ENCODE measurements at places on chromosomes 13 and 19. TPM values are rescaled to one million over a fixed set of nuclear protein-coding genes. Genes with fewer than 3 reads are reported as not detected.

DNA sequence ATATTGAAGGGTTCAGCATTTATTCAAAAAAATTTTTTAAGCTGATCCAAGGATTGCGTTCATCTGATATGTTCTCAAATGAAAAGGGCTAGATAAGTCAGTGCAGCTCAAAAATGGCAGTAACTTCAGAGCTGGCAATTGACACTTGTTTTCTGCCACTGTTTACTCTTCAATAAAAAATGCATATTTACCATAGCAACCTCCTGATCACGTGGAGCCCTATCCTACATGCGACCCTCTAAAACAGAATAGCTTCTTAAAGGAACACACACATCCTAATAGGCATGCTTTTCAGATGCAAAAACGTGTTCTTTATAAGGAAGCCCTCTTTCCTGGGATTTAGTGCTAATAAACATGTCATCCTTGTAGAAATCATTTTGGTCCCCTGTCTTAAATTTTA lies 150.2 kb downstream of the ZNF536 start:
- DNase-seq = no peak

DNA sequence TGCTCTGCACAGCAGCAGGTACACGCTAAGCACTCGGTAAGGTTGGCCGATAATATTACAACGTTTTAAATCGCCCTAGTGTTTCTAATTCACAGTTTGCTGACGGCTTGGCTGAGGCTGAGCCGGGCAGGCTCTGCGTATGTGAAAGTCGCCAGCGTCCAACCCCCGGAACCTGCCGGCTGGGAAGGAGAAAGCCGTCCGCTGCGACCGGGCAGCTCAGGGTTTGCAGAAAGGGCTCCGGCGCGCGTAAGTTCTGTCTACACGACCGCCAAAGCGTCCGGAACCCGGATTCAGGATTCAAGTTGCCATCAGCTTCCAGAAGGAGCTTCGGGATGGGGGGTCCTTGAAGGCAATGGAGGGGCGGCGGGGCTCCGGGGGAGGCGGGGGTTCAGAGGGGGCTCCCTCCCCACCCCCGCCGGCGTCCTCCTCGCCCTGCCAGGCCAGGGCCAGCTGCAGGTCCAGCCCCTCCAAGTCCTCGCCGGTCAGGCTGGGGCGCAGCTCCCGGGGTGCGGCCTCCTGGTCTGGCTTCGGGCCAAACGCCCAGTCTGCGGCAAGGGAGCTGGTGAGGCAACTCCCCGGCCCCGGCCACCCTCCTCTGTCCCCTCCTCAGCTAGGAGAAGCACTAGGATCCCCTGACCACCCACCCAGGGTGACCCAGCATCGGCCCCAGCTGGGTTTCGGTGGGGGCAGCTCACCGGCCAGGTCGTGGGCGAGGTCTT lies 575 bp downstream of the SMIM44 start:
- DNase-seq = no peak

DNA sequence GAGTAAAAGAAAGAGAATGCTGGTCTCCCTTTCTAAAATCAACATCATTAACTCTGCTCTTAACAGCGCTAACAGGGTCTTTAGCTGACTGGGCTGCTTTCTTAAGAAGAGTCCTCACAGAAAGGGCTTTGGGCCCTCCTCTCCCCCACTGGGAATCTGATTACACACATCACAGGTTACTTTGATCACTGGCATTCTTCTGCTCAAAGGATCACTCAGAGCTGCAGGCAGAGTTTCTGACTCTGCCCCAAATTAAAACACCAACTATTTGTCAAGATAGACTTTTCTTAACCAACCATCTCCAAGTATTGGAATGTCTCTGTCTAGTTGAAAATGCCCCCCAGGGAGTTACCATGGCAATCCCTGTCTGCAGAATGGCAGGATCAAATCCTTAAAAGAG lies 31.1 kb upstream of the SIAH3 start:
- no peak for DNase-seq

- DNase-seq = no peak
Measured at GRCh38 chr19:1488282-1488601, 1.9 kb downstream of the PCSK4 start.

- no peak for DNase-seq
Measured at GRCh38 chr13:99657848-99658260, 156.6 kb downstream of the TM9SF2 start.

- DNase-seq = no peak
Measured at GRCh38 chr19:39132344-39132969, 6.9 kb downstream of the PAK4 start.

The NUDT19 gene
- total RNA-seq = 12.5 TPM
